Right ventricle myocardium superior (tissue), 1 donor: ENCODE measurements at places on chromosomes 6 and 20.

DNA sequence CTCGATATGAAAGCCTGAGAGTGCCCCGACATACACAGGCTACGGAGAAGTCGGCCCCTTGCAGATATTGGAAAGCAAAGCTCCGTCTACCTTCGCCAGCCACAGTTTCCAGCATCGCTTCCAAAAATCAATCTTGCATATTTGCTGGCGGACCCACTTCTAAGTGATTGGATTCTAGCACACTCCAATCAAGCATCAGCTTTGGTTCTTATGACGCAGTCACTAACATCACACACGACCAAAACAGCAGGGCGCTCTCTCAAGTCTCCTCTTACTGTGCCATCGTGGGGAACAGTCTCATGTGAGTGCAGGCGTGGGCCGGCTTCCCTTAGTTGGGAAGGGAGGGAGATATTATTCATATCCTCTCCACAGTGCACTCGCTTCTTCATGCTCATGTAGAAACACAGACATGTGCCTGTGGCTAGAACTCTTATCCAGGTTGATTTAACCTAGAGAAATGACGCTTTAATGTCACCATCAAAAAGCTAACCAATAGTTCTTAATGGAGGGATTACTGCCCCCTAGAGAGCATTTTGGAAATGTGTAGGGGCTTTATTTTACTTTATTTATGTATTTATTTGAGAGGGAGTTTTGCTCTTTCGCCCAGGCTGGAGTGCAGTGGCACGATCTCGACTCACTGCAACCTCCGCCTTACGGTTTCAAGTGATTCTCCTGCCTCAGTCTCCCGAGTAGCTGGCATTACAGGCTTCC is 229.8 kb downstream of the SOD2 start:
- no peak for DNase-seq

DNA sequence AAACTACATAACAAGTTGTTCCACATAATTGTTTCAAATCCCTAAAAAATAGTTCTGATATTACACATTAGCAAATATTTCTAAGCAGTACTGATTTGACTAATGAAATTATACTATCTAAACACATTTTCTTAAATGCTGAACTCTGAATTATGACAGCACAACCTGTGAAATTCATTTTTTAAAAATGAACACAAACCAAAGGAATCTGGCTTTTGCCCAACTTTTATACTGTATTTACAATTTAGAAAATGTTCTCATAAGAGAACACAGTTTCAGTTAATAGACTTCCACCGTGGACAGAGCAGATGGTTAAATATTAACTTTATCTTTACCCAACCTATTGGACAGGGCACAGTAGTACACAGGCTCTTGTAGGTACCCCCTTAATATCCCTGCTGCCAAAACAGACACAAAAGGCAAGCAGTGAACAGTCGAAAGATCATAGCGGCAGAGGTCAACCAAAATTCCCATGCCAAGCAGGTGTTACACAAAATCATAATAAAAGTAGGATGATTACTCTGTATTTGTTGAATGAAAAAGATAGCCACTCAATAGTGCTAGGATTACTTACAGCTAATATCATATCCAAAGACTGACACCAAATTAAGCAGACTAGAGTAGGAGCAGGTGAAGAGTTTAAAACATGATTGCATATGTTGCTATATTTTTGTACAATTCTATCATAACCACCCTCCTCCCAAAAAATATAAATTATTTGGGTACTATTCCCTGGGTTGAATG is 122.5 kb downstream of the RNGTT start:
- no peak for DNase-seq

GRCh38 chr20:56440346-56441007 is 27.9 kb upstream of the RTF2 start:
- DNase-seq: no peak

GRCh38 chr6:84791233-84791632 is 26.8 kb upstream of the TBX18 start:
- no peak for DNase-seq

- no peak for DNase-seq
Measured at GRCh38 chr6:104325341-104326172, 534.2 kb downstream of the HACE1 start.

DNA sequence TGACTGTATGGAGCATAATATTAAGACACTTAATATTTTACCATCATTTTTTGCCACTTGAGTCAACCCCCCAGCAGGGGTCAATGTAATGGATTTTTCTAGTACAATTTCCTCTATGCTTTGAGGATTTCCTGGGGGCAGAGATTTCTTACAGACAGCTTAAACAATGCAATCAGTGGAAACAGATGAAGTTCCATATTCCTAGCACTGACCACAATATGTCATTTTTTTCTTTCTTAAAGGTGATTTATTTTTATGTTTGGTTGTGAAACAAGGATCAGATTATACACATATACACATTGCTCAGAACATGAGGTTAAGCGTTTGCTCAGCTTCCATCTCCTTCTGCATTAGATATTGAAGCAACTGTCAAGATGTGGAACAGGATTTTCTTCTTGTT is 82.0 kb upstream of the ID4 start:
- no peak for DNase-seq

DNA sequence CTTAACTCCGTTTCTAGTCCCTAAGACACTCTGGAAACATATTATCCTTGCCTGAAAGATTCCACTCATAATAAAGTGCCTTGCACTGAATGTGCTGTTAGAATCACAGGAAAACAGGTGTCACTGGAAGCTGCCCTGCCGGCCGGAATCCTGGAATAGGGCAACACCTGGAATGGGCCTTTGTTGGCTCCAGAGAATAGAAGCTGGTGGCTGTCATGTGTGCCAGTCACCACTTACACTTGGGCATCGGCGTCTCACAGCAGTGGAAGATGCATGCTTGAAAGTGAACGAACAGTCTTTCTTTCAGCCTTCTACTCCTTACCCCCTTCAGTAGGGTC is 90.8 kb upstream of the AFDN start:
- DNase-seq: no peak
